ENCODE measurements at places on chromosomes 3 and 15.

GRCh38 chr15:55518641-55519040 lies 10.6 kb upstream of the DNAAF4 start:
- DNase-seq, result no peak

DNA sequence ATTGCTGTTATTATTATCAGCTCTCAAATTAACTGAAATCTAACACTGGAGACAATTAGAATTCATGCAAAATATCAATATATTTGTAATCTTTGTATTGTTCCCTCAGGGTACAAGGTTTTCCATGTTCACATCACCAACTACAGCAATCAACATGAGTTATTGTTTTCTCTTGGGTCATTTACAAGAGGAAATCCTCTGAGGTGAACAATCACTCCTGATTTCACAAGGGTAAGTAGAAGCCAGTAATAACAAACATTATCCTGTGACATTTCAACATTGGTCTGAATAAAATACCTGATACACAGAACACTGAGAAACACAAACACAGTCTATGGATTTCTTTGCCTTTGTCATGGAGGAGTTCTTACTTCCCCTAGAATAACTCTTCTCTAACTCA lies 174.0 kb downstream of the SUCNR1 start:
- no peak for DNase-seq

DNA sequence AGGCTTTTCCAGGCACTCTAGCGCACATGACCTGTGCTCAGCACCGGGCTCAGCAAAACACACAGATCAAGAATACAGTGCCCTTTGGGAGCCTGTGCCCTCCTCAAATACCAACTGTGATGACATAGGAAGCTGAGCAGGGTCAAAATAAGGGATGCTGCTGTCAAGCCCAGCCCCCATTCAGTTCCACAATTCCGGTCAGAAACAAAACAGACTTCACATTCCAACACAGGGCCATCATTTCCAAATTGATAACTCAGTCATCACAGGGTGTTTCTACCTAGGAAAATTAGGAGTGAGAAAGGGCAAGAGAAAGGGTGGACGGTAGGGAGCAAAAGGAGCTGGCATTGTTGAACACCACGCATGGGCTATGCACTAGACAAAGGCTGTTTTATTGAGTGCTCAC lies 158.4 kb upstream of the CCDC54 start:
- DNase-seq, result no peak

DNA sequence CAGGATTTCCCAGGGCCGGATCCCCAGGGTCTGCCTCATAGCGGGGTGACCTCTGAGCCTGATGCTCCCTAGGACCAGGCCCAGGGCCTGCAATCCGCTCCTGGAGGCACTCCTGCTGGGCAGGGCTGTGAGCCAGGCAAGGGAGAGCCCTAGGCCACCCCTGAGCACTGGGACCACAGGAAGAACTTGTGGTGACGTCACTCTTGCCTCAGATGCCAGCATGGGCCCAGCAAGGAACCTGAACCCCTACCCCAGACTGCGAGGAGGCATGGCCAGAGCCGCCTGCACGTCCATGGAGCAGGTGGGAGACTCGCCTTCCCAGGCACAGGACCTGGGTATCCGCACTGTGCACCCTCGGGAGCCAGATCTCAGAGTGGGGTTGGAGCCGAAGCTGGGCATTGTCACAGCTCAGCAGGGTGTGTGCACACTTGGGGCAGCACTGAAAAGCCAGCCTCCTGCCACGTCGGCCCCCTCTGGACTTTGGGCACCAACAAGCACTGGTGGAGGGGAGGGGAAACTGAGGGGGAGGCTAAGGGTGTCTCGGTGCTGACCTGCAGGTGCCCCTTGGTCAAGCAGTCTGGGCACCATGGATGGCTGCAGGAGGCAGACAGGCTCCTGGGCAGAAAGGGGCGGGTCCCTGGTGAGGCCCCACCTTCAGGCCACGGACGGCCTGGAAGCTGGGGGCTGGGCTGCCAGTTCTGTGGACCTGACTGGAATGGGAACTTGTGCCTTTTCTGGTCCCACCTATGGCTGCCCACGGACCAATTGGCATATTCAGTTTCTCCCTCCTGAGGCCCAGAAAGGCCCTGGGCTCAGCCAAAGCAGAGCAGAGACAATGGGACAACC lies 49.3 kb downstream of the SLC6A20 start:
- DNase-seq, result no peak

DNA sequence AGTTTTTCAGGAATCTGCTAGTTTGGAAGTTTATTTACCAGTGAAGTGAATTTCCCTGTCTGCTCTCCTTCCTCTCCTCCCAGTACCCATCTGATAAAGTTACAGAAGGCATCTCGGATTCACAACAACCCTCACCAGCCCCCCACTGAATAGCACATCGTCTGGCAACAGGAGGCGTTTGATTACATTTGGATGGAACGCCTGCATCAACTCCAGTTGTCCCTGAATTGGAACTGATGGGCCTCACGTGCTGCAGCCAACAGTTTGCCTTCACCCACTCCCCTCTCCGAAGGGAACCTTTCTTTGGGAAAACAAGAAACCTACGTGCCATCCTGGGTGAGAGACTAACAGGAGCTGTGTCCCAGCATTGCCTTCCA lies 59.5 kb upstream of the BCL6 start:
- no peak for DNase-seq

- no peak for DNase-seq
Observed at GRCh38 chr3:38141952-38142273, 3.5 kb downstream of the MYD88 start.

GRCh38 chr3:98796334-98796733 lies 33.2 kb downstream of the ST3GAL6 start:
- no peak for DNase-seq

GRCh38 chr15:81152339-81152738 lies 18.3 kb downstream of the CFAP161 start:
- DNase-seq, result no peak

- no peak for DNase-seq
Observed at GRCh38 chr3:20105513-20106280, 65.5 kb downstream of the KAT2B start.

- peak; percentile 33 for DNase-seq
Observed at GRCh38 chr15:64622410-64623260, 152.8 kb downstream of the RBPMS2 start.

DNA sequence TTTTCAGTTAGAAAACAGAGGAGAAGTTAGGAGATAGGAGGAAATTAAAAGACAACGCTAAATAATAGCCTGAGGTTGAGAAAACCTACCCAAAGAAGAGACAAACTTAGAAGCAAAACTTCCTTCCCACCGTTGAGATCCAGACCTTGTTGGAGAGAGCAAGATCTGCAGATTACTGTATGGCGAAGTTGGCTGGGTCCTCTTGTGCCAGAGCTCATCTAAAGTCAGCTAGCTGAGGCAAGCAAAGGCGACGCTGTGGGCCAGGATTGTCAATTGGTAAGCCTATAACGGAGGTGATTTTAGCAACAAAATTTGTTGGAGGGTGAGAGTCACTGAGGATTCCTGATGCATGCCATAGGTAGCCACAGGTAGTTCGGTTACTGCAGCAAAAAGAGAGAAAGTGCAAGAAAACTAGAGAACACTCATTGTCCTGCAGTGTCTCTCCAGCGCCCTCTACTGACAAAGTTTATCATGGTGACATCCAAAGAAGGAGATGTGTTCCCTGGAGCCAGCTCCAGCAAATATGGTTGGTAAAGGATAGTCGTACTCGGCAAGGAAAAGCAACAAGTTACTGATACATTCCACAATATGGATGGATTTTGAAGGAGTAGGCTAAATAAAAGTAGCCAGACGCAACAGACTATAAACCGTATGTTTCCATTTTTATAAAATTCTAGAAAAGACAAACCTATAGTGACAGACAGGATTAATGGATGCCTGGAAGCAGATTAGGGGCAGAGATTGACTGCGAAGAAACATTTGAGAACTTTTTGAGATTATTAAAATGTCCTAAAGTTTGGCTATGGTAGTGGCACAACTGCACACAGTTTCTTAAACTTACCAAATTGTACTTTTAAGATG lies 9.8 kb upstream of the OR5K4 start:
- peak; percentile 46 for DNase-seq

DNA sequence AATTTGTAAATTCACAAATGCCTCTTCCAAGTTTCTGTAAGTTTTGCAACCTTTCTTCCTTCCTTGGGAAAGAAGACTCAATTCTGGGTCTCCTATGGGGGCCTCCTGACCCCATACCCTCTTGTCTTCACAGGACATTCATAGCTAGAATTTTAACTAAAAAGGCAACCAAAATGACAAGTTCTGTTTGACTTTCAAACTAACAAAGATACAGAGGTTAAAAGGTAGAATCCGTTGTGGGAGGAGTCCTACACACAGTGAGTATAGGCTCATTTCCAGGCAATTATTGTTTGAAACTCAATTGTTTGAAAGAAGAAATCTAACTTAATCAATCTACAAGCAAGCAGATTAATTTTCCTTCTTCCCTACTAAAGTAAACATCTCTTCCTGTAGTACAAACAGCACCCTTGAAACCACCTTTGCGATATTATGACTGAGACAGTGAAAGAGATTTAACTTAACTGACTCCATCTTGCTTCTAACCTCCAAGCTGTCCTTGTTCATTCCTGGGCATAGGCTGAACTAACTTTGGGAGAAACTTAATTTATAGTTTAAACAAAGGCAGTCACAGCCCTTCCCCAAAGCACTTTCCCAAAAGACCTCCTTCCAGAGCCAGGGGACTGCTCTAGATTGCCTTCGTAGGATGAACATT lies 14.4 kb upstream of the TNFSF10 start:
- no peak for DNase-seq

GRCh38 chr3:68648494-68648893 lies 283.9 kb downstream of the TAFA4 start:
- no peak for DNase-seq

DNA sequence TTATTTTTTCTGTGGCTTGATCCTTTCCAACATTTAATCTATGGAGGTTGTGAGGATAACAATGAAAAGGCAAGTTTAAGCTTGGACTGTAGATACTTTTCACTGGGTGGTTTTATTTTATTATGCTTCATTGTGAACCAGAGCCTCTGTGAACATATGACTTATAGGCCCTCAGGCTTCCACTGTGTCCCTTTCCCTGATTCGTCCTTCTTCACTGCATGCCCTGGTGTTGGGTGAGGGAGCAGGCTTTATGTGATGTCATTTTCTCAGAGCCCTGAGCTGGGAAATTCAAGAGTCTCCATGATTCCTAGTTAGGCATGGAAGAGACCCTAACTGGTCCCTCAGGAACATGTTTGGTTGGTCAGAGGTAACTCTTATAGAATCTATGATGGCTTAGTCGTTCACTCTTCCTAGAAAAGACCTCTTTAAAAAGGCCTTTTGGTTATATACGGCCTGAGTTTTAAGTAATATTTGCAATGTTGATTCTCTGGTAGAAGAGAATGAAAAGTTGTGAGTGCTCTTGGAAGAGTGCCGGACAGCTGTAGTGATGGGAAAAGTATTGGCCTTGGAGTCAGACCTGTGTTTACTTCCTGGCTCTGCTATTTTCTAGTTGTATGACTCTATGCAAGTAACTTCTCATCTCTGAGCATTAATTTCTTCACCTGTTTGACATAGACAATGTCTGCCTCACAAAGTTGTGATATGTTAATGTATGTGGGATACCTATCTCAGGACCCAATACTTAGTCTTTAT lies 168.4 kb downstream of the LPP start:
- no peak for DNase-seq

DNA sequence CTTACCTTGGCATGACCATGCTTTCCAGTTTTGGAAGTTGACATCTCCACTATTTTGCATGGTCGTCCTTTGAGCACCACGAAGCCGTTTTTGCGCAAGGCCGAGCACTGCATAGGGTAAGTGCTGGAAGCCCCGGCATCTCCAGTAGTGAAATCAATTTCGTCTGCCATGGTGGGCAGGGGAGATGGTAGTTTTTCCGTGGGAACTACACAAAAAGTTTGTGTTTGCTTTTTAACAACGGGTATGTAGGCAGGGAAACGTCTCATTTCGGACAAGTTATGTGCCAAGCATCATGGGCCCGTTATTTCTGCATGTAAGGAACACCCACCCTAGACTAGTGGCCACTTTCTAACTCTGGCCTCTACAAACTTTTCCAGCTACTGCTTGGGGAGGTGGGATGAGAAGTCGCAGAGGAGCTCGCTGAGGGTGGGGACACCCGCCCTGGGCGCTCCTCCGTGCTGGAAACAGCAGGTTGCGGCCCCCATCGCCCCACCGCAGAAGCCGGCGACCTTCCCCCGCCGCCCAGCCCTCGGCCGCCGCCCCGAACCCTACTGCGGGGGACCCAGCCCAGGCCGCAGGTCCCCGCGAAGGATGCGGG lies 701 bp downstream of the EIF5A2 start:
- no peak for DNase-seq

GRCh38 chr3:11246663-11246970 lies 25.6 kb upstream of the ATG7 start:
- DNase-seq, result no peak

- DNase-seq, result no peak
Observed at GRCh38 chr15:55353025-55353424, 34.0 kb downstream of the PIGB start.

DNA sequence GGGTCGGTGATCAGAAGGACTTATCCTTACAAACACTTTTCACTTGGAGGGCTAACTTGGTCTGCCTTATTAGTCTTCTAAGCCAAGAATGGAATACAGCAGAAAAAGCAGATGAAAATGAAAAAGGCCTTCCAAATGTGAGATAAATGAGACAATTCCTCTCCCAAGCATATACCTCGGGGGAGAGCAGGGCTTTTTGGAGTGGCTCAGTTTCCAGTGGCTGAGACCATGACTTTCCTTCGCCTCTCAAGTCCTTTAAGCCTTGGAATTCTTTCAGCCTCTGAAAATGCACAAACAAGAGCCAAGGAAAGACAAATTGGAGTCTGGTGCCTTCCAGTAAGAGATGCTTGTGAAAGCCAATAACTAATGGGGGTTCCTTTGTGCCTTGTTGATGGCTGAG lies 130.9 kb downstream of the DTWD1 start:
- no peak for DNase-seq

GRCh38 chr15:58862326-58862725 lies 71.2 kb downstream of the SLTM start:
- DNase-seq, result no peak

DNA sequence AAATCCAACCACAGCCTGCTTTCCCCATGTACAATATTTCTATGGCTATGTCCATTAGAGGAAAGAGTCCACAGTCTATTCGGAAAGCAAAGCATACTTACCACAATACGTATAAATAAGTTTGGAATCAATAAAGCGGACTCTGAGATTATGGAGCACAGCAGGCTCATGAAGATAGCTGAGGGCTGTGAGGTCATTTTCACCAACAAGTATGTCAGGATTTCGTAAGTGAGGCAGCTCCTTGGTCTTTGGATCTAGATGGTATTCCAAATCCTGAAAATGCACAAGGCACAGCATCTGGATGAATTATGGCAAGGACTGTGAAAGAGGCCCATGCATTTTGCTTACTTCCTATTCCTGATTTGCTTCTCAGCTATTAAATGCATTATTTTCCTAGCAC lies 100.4 kb downstream of the MYO5A start:
- no peak for DNase-seq

GRCh38 chr3:29128001-29128400 lies 152.9 kb upstream of the RBMS3 start:
- DNase-seq, result no peak

All from stimulated activated CD4-positive, alpha-beta T cell treated with anti-CD3 and anti-CD28 coated beads, Interleukin-15, amount 100 ng/mL, for 24 hours (primary cell).